Occipital lobe (tissue), 3 donors: ENCODE measurements at places on chromosomes 5 and 9. TPM values are rescaled to one million over a fixed set of nuclear protein-coding genes. Genes with fewer than 3 reads are reported as not detected.

BRD3OS gene
- total RNA-seq: 28.4 TPM

DNA sequence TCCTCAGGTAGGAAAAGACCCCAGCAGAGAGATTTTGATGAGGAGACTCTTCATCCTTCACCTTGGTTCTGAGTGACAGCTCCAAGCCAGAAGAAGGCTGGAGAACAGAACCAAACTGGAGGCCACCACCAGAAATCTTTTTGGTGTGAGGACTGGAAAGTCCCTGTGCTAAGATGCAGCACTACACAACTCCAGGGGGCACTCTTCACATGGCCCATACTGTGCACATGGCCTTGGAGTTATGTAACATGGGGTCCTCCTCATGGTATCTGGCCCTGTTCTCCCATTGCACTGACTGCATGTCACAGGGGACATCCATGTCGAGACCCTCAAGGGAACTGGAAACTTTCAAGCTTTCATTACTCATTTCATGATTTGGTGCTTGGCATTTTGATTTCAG is 17.3 kb upstream of the STX17 start:
- DNase-seq: no peak

- no peak for DNase-seq
These were observed 6.5 kb downstream of the LIX1 start for GRCh38 chr5:97135868-97136267.

GRCh38 chr5:175444060-175444904 is at the start of gene DRD1:
Gene DRD1 (minus strand): TSS chr5:175444182. CDS start chr5:175443099, 1,083 bp downstream.
- no peak for DNase-seq

- DNase-seq: no peak
These were observed 448.2 kb downstream of the GADD45G start for GRCh38 chr9:90053027-90053426.

DNA sequence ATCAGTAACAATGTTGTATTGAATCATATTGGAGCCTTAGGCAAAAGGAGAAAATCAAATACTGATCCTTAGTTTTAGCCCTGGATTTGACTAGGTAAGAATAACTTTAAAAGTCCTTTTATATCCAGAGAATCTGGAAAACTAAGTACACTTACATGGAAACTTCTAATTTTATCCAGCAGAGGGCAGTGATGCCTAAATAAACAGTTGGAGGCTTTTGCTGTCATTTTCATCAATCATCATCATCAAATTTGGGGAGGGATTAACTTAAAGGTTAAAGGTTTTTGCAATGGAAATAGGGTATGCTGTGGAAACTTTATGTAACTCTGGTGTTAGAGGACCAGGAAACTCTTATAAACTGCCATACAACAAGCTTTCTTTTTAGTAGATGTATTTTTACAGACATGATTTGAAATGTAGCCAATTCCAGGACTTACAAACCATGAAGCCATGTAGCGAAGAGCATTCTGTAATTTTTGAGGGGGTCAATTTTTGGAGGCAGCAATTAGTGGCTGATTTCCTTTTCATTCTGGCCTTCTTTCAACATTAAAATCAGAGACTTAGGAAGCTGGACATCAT is 112.7 kb downstream of the OSTF1 start:
- no peak for DNase-seq
